ENCODE measurements at places on chromosomes 1 and 21.

GRCh38 chr1:244730934-244731434, 78.1 kb downstream of the DESI2 start:
- DNase-seq, result no peak

DNA sequence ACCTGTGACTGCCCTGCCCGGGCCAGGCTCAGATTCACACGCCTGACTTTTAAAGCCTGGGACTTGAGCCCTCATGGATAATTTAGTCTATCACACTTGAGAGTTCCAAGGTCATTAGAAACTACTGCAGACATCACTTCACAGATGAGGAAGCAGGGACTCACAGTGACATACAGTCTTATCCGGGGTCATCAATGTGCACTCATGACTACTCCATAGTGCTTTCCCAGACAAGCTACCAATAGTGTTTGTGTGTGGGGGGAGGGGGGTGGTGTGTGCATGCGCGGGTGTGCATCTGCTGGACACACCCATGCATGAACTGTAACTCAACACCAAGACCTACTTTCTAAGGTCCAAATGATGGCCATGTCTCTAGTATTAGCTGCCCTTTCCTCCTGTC, 16.1 kb upstream of the SLC5A9 start:
- no peak for DNase-seq

DNA sequence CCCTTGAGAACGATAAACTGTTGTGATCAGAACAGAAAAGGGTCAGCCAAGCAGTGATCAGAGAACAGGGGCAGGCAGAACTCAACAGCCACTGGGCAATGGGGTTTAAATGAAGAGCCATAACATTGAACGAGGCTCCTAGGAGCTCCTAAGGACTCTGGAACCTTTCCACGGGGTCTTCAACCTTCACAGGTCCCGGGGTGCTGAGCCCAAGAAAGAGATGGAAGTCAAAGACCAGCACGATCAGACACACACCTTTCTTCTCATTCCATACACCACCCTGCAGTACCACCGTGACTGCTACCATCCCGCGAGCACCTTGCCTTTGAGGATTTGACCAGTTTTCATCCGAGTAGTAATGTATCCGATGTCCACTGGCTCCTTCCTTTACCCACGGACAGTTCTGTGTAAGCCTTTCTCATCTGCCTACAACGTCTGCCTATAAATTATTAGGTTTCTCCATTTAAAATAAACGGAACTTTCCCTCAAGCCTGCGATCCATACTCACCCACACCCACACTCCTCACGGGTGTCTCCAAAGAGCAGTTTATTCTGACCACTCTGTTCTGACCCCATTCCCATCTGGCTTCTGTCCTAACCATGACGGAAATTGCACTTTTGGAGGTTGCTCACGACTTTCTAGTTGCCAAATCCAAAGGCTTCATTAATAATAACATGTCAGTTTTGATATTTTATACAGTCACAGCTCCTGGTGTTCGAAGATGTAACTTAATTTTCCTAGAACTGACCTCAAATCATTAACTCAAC, 16.8 kb upstream of the HHAT start:
- DNase-seq, result no peak

GRCh38 chr1:71693581-71693980, 588.8 kb downstream of the NEGR1 start:
- no peak for DNase-seq

- no peak for DNase-seq
Measured at GRCh38 chr1:198465201-198466144, 75.0 kb downstream of the ATP6V1G3 start.

DNA sequence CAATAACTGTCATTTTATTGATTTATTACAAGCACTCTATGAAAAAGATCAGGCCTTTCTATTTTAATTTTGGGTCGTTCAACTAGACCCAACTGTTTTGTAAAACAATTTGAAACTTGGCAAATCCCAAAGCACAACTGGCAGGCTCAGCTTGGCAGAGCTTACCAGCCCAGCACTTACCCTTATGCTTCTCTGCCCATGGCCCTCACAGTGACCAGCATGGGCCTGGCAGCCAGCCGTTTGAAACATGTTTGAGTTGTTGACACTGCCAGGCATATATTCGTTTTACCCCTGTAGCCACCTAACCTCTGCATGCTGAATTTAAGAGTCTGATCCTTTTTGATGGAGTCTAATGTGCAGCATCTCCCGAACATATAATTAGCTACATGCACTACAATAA, 796.7 kb upstream of the ADGRL2 start:
- no peak for DNase-seq

- DNase-seq, result no peak
Measured at GRCh38 chr1:47738560-47739182, 258.5 kb downstream of the TRABD2B start.

DNA sequence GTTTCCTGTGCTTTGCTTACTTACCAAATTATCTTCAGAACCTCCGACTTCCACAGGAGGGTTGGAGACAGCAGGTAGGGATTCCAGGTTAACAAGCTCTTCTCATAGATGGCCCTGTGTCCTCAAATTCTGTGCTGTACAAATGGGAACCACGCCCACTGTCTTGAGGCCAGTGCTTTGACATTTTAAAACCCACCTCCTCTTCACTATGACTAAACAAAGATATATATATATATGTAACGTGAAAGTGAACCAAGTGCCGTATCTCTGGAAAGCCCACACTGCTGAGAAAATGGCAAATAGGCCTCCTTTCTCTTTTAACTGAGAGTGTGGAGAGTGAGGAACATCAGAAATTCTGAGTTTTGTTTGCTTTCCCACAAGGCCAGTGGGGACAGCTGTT, 99.6 kb downstream of the ZBTB18 start:
- DNase-seq, result no peak

GRCh38 chr21:45069711-45070110, 4.7 kb upstream of the ADARB1 start:
- DNase-seq, result no peak

DNA sequence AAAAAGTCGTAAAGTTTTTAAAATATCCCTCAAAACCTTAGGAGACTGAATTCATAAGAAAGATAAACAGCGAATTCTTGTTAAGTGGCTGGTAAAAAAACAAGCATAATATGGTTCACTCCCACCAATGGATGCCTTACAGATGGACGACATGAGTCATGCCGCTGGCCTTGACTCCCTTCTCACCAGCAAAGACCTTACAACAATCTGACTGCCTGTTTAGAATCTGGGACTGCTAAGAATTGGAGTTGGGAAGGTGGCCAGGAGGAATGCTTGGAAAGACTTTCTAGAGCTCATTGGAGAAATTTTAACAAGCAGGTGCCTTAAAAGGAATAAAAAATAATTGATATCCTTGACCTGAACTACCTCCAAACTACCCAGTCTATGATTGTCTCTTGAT, 206.9 kb upstream of the FMN2 start:
- no peak for DNase-seq

DNA sequence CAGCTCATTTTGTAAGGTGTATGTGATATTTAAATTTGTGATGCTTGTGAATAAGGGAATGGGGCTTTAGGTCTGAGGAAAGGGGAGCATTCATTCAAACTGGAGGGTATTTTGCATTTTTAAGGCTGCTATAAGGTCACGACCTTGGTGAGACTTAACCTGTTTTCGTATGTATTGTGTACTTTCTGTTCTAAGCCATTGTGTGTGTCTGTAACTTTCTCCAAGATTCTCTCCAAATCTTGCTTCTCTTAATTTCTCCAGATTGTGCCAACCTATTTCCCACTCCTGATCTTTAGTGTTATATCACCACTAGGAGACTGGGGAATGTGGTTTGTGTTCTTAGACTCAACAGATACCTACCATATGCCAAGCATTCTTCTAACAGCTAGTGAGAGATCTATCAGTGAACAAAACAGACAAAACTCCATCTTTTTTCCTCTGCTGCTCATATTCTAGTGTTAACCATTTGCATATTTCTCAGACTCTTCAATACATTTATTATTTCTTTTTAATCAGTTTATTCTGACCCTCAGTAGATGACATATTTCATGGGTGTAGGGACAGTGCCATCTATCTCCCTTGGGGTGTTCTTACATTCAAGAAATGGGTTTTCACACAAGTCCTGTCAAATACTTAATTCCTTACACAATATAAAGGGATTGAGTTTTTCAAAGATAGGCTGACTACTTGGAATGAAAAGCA, 27.5 kb downstream of the ATP1B1 start:
- no peak for DNase-seq

GRCh38 chr1:8015809-8016165, 10.3 kb downstream of the ERRFI1 start:
- DNase-seq, result no peak

DNA sequence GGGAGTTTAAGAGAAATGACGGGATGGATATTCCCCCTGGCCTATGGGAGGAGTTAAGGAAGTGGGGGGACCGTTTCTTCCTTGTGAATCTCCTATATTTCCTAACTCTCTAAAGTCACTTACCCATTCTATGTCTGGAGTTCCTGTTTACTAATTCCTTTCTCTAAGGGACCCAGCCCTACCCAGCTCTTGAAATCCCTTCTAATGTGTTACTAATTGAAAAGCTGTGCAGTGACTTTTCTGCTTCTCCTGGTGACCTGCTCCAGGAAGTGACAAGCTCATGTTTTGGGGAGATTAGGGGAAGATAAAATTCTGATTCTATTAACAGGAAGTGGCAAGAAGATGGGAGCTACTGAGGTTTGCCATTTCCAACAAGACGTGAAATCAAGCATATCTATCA, 4.0 kb upstream of the SAMSN1 start:
- no peak for DNase-seq

DNA sequence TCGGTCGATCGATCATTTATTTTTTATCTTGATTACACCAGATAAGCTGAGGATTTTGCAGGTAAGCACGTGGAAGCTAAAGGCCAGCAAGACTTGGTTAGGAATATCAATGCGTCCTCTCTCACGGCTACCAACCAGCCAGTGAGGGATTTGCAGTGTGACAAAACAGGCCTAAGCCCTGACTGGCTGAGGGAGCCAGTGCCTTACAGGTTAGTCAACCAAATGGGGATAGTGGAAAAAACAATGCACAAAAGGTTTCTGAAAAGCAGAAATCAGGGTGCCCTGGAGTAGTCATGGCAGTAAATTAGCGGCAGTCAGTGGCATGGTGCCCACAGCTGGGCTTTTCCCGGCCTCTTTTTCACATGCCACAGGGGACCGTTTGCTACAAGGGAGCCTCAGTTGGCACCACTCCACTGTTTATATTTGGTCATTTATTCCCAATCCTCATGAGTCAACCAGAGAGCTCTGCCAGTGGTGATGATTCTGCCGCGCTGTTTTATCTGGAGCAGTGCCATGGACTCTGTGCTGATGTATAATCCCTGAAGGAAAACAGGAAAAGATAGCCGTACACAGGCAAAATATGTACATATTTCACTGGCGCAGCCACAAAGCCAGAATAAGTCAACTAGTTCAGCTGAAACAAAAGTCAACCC, 167.6 kb downstream of the RHOU start:
- no peak for DNase-seq

GRCh38 chr1:183243161-183244050, 57.3 kb downstream of the LAMC2 start:
- no peak for DNase-seq

DNA sequence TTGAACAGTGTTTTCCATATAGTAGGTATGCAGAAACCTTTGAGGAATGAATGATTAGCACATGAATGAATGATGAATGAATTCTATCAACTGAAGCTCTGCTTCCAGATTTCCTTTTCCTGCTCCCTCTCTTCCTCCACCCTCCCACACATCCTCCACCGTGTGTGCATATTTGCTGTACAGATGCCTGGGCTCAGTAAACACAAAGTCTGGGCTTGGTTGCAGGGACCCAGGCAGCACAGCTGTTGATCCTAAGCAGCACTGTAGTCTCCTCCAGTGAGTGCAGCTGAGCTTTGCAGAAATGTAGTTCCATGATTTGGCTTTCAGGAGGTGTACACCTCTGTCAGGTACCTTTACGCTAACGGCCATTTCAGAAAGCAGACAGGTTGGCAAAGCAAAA, 611.7 kb downstream of the NUF2 start:
- DNase-seq, result no peak

DNA sequence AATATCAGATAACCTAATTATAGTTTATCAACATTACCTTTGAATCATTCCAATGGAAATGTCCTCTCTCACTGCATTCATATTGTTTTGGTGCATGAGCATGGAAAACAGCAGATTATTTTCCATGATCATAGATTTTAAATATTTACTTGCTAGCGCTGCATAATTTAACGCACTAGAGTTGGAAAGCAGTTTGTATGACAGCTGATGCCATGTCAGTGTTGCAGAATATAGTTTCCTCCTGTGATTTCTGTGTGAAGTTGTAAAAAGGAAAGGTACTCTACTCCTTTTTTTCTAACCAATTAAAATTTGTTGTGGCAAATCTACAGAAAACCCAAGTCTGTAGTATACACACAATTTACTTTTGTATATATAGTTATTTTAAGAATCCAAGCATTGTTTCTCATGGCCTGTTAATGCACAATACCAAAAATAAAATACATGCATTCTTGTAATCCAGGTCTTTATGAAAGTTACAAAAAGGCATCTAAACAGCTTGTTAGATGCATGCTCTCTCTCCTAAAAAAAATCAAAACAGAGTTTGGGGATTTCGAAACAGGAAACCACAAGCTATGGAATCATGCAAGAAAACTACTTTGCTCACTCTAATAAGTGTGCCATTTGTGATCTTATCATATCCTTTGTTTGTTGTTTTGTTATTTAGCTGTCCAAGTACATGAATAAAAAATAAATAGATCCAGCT, 1.9 kb upstream of the ATG4C start:
- DNase-seq, result no peak

GRCh38 chr1:41344708-41345159, 16.5 kb upstream of the FOXO6 start:
- DNase-seq, result no peak

- no peak for DNase-seq
Measured at GRCh38 chr1:101431956-101432510, 195.2 kb downstream of the S1PR1 start.

All from CD8-positive, alpha-beta memory T cell (primary cell).